Esophagus (tissue), 2 donors: ENCODE measurements at places on chromosomes 12 and 14. TPM values are rescaled to one million over a fixed set of nuclear protein-coding genes. Genes with fewer than 3 reads are reported as not detected.

C12orf54 gene
- 5.8 TPM for polyA plus RNA-seq

GPR137C gene
- polyA plus RNA-seq: 0.26 TPM

FKBP11 gene
- 28.3 TPM for polyA plus RNA-seq

GALC gene
- polyA plus RNA-seq: 2.6 TPM

ADGRD1 gene
- 2.9 TPM for polyA plus RNA-seq

HOXC12 gene
- not detected for polyA plus RNA-seq

SLC6A12 gene
- polyA plus RNA-seq: not detected

PRH2 gene
- not detected for polyA plus RNA-seq

NKX2-1 gene
- not detected for polyA plus RNA-seq

AJUBA gene
- 19.7 TPM for polyA plus RNA-seq

IFT43 gene
- polyA plus RNA-seq: 27.7 TPM

P3H3 gene
- 3.9 TPM for polyA plus RNA-seq
